Uterus (tissue), 4 donors: ENCODE measurements at places on chromosomes 2 and 18.

GRCh38 chr18:22136395-22136794 is 33.0 kb upstream of the GATA6 start:
- DNase-seq, result no peak

- no peak for DNase-seq
These were observed 1012.4 kb upstream of the CRIM1 start for GRCh38 chr2:35343135-35343534.

DNA sequence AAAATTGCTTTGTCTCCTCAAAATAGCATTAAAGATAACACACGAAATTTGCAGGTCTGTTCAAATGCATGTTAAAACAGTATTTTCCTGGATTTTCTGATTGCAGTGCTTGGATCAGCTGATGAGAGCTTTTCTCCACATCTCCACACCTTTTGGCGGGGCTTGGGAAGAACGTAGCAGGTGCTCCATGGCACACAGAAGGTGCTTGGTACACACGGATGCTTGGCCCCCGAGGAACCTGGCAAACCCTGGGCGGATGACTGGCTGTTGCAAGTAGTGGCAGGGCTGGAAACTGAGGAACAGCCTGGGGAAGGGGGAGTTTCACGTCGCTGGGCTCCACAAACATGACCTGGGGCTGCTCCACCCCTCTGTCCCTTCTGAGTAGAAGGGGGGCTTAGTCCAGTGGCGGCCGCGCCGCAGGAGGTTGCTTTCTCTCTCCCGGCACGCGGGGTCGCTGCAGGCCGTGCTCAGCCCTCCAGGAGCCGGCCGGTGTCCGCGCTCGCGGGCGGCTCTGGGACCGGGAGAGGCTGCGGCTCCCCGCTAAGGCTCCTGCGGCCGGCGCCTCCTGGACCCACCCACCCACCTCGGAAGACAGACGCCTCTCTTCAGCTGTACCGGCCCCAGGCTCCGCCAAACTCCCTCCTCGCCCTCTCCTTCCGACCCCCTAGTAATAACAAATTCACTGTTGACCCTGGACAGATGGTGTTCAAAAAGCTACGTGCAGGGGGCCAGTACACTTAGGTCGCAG is 69.3 kb downstream of the MARCO start:
- DNase-seq, result no peak

DNA sequence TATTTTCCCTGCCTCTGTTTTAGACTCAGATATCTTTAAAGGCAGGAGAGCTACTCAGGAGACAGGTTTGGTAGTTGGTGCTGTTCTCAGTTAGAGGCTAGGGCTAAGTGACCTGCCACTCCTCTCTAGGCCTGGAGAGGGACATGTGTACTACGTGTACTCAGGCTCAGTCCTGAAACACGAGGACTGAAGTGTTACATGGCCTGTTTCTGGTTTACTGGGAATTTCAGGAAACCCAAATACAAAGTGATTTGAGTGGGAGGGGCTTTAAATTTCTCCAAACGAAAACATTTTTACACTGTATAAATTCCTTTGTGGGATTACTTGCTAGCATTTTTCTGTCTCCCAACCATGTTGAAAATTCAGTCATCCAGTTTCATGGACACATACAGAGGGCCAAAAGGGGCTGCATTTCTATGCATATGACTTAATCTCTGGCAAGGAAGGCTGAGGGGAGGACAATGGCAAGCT is 343.3 kb downstream of the CYP26B1 start:
- no peak for DNase-seq

DNA sequence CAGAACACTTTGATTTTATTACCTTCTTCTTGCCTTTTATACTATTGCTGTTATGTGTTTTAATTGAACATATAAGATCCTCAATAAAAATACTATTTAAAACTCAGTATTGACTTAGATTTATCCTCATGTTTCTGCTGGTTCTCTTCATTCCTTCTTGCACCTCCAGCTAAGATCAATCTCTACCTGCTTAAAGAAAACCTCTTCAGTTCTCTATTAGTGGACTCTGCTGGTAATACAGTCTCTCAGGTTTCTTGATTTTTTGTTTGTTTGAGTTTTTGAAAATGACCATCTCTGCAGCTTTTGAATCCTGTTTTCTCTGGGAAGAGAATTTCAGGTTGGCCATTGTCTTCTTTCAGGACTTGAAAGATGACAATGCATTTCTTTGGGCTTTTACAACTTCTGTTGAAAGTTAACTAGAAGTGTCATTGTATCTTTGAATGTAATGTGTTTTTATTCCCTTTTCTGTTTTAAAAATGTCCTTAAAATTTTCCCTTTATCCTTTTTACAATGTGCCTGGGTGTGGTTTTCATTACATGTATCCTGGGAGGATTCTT is 29.8 kb upstream of the TMEM131 start:
- DNase-seq, result no peak

- no peak for DNase-seq
These were observed 7.3 kb upstream of the ETAA1 start for GRCh38 chr2:67389788-67390187.

DNA sequence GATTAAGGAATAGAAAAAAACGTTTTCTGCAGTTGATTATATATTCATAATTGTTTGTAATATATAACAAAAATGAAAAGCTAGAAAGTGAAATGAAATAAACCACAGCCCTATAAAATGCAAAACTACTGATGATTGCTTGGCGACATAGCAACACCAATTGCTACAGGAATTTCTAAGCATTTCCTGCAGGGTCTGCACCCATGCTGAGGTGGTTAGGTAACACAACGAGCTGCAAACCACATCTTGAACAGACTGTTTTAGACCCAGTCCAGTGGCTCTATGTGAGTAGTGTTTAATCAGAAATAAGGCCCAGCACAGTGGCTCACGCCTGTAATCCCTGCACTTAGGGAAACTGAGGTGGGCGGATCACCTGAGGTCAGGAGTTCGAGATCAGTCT is 17.2 kb upstream of the UGT1A9 start:
- DNase-seq, result no peak

DNA sequence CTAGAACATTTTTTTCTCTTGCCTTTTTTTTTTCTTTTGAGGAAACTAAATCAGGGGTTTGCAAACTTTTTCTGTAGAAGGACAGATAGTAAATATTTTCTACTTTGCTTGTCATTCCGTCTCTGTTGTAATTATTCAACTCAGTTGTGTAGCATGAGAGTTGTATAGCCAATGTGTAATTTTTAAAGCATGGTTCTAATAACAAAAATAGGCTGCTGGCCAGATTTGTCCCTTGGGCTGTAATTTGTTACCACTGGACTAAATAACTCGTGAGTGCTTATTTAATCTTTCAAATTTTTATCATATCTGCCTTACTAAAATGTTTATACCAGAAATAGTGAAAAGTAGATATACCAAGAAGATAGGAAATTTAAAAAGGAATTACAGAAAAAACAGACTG is 43.0 kb downstream of the CCDC148 start:
- no peak for DNase-seq

GRCh38 chr2:51153236-51153635 is 121.3 kb upstream of the NRXN1 start:
- DNase-seq, result no peak

DNA sequence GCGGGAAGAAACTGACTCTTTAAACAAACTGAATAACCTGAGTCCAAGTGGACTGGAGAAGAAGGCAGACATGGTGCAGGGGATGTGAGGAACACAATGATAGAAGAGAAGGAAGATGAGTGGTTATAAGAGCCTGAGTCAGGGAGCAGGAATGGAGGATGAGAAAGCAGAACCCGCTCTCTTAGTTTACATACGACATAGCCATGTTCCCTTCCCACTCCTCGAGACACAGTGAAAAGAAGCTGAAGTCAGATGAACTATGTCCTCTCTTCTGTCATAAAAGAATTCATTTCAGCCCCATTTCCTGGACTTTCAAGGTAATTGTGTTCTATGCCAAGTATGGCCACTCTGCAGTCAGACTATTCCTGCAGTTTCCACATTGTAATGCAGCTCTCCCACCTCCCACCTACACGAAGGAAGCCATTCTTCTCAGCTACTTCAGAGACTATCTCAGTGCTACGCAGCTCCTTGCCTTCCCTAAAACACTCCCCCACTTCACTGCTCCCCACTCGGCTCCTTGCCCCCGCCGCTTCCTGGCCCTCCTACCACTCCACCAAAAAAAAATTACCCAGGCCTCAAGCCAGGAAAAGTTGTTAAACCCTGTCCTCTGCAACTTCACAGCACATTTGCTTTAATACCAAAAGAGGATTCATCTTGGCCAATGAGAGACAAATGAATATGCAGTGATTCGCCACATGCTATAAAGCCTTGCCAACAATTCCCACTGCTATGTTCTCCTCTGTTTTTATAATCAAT is 323.4 kb upstream of the EPHA4 start:
- DNase-seq, result peak; percentile 41

DNA sequence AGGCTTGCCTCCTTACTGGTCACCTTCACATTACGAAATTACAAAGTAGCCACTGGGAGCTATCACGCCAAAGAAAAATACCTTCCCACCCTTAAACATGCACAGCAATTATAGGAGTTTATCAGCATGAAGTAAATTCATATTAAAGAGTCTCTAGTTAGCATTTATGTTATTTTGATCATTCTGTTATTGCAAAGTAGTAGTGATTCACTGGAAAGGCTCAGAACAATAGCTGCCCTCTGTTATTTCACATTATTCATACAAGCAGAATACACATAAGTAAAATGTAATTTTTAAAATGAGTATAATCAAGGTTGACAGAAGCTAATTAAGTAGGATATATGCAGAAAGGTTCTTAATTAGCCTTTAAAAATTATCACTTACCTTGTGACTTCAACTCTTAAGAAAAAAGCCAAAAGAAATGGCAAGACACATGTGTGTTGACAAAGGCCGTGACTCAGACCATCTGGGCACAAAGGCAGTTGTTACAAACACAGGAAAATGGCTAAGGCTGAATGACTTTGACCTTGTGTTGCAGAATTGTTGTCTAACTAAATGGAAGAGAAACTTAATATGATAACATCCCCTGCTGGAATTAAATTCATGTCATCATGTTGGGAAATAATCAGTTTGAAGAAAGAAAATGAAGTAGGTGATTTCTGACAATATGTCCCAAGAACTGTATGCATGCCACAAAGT is 108.3 kb downstream of the ARL6IP6 start:
- no peak for DNase-seq

DNA sequence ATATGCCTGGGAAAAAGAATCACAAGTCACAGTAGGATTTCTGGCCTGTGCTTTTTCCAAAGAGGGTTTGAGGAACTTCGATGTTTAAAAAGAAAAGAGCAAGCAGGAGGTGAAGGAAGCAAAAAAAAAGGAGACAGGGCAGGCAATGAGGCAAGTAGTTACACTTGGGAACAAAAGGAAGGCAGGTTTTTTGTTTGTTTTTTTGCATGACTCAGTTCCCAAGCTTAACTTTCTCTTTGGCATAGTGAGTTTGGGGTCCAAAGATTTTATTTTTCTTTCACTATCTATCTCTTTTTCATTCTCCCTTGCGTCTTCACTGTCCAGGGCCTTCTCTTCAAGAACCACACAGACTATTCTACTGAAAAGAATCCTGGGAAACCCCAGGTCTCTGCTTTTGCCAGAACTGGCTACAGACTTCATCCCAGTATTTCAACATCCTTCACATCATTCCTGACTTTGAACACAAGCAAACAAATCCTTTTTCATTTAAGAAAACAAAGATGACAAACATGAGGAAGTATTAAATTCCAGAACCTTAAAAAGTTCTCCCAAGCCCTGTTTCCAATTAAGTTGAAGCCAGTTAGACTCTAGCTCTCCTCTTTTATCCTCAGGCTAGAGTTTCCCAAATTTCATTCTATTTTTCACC is 210.7 kb upstream of the RND3 start:
- no peak for DNase-seq

GRCh38 chr2:85503851-85504777 is 34.9 kb upstream of the MAT2A start:
- DNase-seq, result no peak

- DNase-seq, result no peak
These were observed 153.0 kb upstream of the ID2 start for GRCh38 chr2:8528863-8529262.

GRCh38 chr18:74185860-74186259 is 37.5 kb downstream of the TIMM21 start:
- DNase-seq, result no peak

GRCh38 chr18:61855449-61856378 is 37.1 kb downstream of the RNF152 start:
- DNase-seq, result no peak

- no peak for DNase-seq
These were observed 11.6 kb upstream of the NAB1 start for GRCh38 chr2:190637281-190637734.
